CD4-positive, alpha-beta T cell treated with Interleukin-6 at 100 ng/mL for 8 hours (primary cell): ENCODE measurements at places on chromosomes 2 and 18.
A peak's percentile ranks its signal among the peaks of the same experiment; 100 is the strongest.

DNA sequence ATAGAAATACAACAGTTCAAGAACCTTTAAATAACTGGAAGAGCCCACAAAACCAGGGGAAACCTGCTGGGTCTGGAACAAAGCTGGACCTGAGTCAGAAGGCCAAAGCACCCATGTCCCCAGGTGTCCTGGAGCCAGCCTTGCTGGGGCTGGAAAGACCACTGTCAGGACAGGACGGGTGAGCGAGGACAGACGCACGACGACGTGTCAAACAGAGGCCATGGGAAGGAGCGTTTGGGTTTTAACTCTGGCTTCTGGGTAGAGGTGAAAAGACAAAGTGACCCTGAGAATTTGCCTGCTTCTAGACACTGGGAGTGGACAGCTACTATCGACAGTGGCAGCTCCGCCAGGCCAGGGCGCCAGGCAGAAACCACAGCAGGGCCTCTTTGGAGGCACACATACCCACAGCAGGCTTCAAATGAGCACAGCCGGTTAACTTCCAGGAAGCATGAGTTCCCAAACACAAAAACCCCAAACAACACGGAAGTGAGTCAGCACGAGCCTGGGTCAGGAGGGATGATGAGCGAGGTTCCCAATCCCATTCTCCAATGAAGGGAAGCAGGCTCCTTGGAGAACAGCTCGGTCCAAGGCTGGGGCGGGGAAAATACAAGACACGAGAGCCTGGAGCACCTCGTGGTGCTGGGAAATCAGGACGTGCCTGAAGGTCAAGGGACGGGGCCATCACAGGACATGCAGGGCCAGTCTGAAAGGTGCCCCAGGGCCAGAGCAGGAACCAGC, 208.0 kb downstream of the TWIST2 start:
- DNase-seq = no peak

GRCh38 chr2:231634951-231635875, 42.5 kb downstream of the TEX44 start:
- no peak for DNase-seq

DNA sequence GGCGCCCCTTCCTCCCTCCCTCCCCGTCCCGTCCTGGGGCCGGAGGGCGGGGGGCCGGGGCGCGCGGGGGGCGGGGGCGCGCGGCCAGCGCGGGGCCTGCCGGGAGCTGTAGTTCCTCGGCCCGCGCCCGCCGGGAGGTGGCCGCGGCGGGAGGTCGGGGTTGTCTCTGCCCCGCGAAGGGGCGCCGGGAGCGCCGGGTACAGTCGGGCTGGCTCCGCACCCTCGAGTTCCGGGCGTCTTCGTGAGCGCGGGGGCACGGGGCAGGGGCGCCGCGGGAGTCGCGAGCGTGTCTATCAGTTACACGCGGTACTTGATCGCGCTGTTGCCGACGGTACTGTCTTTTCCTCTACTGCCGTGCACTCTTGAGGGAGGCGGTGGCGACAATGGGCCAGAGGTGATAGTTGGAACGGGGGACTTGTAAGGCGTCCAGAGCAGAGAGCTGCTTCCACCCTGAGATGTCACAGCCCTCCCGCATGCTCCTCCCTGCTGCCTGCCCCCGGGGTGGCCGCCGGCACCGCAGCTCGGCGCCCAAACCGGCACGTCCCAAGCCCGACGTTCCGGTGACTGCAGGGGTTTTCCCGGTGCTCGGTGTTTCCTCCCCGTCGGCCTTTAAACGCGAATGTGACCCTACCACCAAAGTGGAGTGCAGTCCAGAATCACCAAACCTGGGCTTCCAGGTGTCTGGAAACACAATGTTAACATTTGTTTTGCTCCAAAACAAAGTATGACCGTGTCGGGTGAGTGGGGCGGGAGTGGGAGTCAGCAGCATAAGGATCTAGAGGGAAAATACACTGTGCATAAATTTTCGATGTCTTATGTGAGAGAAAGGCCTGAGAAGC, at the start of gene PRKD3:
PRKD3 (minus strand) TSS at position 48 of the 839 bp plus-strand sequence. CDS start 8,309 bp downstream, outside the sequence.
- peak; percentile 76 for DNase-seq

- no peak for DNase-seq
Measured at GRCh38 chr2:17759805-17760204, 5.9 kb downstream of the GEN1 start.

DNA sequence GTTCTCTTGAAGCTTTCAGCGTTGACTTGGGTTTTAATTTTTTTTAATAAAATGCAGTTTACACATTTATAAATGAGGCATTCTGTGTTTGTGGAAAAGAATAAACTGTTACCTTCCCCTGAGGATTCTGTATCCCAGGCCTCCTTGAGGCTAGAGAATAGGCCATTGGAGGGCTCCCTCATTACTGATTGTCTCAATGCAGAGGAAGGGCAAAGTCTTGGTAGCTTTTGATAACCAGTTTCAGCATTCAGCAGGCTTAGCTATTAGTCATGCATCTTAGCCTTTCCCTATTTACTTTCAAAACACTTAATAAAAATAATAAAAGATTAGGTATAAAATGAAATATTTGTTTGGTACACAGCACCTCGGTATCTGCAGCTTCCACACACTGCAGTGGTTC, 58.1 kb upstream of the OTX1 start:
- no peak for DNase-seq

GRCh38 chr2:241561832-241562231, 3.3 kb downstream of the BOK start:
- DNase-seq = no peak

GRCh38 chr18:36798738-36799473, 29.9 kb downstream of the TPGS2 start:
- no peak for DNase-seq

- DNase-seq = peak; percentile 18
Measured at GRCh38 chr2:130341562-130342019, 1.1 kb upstream of the IMP4 start.

- no peak for DNase-seq
Measured at GRCh38 chr18:76866666-76867065, 44.3 kb downstream of the ZNF236 start.

DNA sequence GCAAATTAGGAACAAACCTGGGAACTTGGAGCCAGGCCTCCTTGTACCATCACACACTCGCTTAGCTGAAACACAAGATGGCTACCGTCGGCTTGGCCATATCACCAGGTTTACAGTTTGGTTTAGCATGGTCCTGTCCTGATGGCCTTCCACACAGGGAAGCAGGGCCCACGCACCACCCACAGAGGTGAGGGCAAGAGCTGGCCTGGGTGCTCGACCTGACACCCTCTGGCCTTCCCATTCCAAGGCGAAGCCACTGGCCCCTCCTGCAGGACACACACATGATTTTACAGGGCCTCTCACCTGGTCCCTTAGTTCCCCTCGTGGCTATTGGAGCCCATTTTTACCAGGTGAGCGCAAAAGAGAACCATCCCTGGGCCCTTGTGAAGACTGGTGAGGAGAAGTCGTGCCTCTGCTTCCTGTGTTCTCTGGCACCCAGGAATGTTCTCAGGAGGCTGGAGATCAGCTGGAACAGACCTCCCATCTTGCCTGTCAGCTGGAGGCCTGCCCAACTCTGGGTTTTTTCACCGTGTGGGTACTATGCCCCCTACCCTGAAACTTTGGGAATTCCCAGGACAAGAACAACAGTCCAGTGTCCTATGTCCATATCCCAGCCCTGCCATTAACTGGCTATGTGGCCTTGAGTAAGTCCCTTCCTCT, 53.0 kb upstream of the FOSL2 start:
- no peak for DNase-seq

DNA sequence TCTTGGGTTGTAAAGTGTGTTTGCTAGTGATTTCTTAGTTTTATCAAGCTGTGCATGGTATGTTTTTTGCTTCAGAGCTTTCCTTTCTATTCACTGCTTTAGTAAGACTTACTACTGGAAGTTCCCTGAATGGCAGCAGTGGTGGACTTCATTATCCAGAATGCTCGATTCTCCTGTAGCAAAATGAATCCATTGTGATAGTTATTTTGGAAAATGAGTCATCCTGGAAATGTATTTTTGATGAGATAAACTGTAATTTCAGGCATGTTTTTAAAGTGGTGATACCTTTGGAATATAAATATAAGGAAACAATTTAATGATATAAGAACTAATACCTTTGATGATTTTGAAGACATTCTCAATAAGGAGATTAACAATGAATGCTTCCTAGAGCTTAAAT, 387.1 kb downstream of the PTPRM start:
- DNase-seq = no peak

DNA sequence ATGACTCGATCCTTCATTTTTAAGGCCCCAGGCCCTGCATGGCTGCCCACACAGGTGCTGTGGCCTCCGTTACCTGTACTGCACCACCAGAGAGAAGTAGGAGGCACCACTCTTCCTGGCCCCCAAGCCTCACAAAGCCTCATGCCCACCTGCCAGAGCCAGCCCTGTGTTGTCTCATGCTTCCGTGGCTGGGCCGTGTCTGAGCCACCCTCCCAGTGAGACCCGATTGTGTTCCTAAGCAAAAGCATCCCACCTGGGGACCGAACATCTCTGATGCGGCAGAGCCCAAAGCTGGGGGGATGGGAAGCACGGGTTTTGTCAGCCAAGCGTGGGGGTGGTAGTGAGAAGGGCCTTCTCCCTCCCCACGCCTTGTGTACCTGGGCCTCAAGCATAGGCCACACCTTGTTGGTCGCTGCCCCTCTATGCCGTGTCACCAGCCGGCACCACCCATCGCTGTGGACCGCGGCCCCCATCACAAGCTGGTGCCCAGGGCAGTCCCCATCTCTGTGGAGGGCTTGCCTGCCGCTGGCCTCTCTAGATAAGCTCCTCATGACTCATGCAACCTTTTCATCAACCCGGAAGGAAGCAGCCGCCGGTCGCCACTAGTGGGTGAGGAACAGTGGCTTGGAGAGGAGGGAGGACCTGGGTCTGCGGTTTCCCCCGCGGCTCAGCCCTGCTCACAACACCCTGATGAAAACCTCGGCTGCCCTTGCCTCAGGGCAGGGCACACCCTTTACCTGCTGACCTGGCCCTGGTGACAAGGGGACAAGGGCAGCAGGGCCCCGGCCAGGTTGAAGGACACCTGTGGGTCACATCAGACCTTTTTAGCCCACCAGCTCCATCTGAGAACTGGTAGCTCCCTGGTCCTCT, 2.7 kb upstream of the RNPEPL1 start:
- DNase-seq = peak; percentile 94

- DNase-seq = no peak
Measured at GRCh38 chr2:30522421-30522820, 75.4 kb downstream of the LCLAT1 start.

GRCh38 chr2:175002547-175003274, 2.5 kb downstream of the CHN1 start:
- DNase-seq = no peak

GRCh38 chr2:71846669-71847291, 300.9 kb downstream of the CYP26B1 start:
- DNase-seq = no peak

DNA sequence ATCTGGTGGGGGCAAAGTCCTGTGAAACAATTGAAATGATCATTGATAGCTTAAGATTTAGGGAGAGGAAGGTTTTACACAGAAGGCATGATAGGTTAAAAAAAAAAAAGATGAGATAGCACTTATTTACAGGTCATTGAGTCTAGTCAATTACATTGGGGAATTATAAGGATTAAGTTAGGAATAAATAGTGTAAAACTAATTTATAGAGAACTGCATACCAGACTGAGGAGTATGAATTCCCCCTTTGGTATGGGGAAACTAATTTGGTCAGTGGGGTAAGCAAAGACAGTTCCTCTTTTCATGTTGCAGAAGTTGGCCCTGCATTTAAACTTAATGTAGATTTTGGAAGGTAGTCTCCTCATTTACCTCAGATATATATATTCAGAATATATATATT, 10.8 kb downstream of the GLS start:
- DNase-seq = no peak
